Mucosa of descending colon (tissue), 3 donors: ENCODE measurements at places on chromosomes 1 and 21.
A peak's percentile ranks its signal among the peaks of the same experiment; 100 is the strongest.

- DNase-seq = no peak
Observed at GRCh38 chr1:173258479-173259264, 51.5 kb upstream of the TNFSF4 start.

DNA sequence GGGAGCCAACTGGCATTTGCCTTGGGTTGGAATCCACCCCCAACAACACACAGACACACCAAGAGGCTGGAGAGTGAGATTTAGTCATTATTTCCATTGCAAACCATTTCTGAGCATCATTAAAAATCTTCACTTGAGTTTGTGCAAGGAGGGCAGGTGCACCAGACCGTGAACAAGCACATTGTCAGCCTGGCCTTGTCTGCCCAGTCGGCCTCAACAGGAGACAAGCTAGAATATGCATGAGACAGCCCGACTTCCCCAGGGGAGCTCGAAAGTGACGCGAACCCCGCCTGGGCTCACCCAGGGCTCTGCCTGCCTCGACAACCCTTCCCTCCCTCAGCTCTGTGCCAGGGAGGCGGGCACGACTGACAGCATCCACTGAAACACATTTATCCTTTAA lies 15.4 kb upstream of the GUCA2B start:
- DNase-seq = no peak

DNA sequence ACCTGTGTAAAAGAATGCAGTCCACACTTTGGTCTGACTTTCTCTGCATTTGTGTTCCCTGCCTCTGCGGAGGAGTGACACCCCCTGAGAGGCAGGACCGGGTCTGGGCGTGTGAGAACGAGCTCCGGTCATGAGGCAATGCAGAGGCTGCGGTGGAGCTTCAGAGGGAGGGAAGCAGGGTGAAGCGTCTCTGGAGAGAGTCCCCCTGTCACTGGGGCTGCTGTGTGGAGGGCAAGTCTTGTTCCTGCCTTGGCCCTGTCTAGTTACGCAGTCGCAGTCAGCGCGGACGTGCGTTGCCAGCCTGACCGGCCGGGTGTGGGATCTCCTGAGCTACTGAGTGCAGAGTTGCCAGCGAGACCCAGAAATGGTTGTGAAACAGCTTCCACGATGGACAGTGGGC lies 48.5 kb downstream of the BACE2 start:
- no peak for DNase-seq

- DNase-seq = no peak
Observed at GRCh38 chr1:229119161-229119560, 151.8 kb upstream of the RAB4A start.

DNA sequence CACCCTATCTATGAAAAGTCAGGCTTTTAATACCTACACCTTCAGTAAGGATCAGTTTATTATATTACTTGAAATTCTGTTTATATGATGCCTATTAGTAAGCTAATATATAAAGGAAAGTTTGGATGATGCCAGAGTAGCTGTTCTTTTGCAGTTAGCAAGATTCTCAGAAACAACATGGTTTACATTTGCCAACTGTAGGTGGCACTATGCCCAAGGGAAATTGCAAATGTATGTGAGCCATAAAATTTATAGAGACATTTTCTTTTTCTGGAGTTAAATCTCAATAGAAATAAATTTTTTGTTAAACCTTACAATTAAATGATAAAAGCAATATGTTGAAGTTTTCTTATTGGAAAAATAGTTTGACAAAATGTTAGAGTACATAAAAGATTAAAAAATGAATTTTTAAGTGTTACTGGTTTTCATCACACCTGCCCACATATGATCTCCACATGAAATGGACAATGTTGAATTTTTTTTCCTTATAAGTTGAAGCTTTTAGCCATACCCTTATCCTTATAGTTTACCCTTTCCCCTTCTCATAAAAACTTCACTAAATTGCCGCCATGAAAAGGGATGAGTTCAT lies 32.1 kb upstream of the EPHX4 start:
- no peak for DNase-seq

GRCh38 chr21:45927851-45928850 lies 53.4 kb upstream of the COL6A1 start:
- DNase-seq = no peak

DNA sequence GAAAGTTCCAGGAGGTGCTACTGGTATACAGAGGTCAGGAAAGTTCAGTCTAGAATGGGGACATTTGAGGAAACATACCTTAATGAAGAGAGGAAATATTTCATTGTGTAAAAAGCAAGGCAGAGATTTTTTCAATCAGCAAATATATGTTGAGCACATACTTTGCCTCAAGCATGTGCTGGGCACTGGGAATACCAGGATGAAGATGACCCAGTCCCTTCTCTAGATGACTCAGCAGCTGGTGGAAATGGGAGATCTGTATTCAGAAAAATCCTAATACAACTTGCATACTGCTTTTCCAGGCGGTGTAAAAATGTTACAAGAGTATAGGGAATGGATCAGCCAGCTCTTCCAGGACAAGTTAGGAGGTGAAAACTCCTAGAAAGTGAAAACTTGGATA lies 229.3 kb downstream of the FGGY start:
- no peak for DNase-seq

DNA sequence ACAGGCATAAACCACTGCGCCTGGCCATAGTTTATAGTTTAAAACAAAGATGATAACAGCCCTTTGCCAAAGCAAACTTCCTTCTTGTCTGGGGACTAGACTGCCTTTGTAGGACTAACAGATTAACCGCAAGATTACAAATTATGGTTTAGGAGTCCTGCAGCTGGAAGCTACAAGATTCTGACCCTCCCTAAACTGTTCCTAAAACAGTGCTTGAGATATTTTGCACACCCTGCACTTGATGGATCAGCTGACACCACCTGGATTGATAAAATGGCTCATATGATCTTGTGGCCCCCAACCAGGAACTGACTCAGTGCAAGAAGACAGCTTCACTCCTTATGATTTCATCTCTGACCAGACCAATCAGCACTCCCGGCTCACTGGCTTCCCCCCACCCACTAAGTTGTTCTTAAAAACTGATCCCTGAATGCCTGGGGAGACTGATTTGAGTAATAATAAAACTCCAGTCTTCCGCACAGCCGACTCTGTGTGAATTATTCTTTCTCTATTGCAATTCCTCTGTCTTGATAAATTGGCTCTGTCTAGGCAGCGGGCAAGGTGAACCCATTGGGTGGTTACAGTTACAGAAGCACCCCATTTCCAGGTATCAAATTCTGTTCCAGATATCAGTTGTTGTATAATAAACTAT lies 13.8 kb upstream of the RNF11 start:
- DNase-seq = no peak

GRCh38 chr1:221719278-221719597 lies 22.7 kb downstream of the DUSP10 start:
- DNase-seq = no peak

DNA sequence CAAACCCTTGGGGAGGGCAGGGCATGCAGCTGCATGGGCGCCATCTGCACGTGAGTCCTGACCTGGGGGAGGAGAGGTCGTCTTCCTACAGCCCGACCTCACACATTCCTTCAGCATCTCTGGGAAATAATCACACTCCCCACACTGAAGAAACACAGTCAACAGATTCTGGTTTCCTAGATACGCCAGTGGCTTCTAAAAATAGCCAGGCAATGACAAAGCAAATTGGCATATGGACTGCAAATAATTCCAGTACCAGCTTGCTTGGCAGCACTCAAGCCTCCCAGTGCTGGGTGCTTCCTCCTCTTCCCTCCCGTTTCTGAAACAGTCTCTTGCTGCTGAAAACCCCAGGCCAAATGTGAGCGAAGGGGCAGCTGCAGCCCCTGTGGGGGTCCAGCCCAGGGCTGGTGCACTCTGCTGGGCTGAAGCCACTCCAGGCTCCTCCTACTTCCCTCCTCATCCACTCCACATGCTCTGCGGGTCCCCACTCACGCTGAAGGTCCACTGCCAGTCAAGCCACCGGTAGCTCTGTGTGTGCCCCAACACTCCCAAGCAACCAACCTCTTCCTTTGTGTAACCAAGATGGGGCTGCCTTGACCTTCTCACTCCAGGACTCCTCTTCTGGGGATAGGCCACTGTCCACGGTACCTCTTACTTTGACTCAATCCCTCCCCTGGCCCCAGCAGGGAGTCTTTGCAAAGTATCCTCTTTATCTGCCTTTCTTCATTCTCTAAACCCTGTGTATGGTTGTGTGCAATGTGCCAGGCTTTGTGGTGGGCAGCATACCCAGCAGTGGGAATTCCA lies 69.0 kb downstream of the KCND3 start:
- no peak for DNase-seq

GRCh38 chr1:22285549-22286396 lies 142.9 kb upstream of the WNT4 start:
- DNase-seq = no peak

GRCh38 chr21:27244776-27245175 lies 277.9 kb upstream of the ADAMTS5 start:
- DNase-seq = no peak

DNA sequence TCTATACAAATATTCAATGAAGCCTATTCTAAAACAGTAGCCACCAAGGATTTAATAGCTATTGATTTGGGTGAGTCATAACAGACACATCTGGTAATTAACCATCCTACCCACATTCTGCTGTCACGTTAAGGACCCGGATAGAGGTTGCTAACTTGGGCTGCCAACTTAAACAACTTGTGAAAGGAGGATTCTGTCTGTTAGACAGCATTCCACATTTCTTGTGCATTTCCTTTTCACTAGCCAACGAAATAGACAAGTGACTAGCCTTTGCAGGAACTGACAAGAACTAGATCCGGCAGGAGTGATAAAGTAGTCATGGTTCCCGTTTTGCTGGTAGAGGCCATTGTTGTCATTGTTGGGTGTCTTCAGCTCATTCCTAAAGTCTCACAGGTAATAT lies 9.5 kb downstream of the DSCAM start:
- DNase-seq = no peak

GRCh38 chr1:181397845-181398244 lies 85.5 kb upstream of the CACNA1E start:
- DNase-seq = no peak

DNA sequence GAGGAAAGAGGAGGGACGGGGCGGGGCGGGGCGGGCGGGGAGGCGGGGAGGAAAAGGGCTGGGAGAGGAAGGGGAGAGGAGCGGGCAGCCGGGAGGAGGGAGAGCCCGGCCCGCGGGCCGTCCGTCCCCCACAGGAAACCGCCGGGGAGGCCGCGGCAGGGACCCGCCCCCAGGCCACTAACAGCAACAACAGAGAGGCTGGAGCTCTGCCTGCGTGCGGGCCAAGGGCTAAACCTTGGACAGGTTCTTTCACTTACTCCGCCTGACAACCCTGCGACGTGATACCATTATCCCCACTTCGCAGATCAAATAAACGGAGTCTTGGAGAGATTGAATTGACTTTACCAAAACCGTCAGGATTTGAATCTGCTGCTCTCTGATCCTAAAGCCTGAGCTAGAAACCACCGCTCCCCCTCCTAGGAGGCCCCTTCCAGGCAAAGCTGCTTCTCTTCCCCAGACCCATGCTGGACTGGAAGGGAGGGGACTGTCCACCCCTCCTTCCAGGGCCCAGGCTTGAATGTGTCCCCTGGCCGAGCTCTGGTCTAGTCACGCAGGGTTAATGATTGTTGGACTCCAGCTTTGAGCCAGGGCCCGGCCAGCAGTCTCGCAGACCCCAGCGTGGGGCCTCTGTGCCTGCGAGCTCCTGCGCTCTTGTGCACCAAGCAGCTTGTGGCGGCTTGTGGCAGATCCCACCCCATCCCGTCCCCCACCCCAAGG lies at the start of gene EVA1B:
TSS of gene EVA1B (minus strand) at position 10 of the 717 bp plus-strand sequence. CDS start 608 bp downstream, outside the sequence.
- DNase-seq = peak; percentile 84

- DNase-seq = no peak
Observed at GRCh38 chr21:46421756-46422555, 36.7 kb upstream of the DIP2A start.

DNA sequence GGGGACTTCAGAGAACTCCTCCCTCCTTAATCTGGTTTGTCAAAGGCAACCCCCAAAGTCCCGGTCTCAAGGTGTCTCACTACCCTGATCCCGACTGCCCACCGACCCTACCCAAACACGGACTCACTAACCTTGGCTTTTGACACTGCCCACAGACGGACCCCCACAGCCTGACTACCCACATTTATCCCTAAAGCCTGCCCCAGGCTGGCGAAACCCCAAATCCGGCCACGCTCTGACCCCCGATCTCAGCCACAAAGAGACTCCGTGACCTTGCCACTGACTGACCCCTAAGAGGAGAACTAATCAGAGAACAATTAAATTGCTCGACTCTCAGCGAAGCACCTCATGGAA lies 5.2 kb downstream of the ID3 start:
- DNase-seq = no peak

DNA sequence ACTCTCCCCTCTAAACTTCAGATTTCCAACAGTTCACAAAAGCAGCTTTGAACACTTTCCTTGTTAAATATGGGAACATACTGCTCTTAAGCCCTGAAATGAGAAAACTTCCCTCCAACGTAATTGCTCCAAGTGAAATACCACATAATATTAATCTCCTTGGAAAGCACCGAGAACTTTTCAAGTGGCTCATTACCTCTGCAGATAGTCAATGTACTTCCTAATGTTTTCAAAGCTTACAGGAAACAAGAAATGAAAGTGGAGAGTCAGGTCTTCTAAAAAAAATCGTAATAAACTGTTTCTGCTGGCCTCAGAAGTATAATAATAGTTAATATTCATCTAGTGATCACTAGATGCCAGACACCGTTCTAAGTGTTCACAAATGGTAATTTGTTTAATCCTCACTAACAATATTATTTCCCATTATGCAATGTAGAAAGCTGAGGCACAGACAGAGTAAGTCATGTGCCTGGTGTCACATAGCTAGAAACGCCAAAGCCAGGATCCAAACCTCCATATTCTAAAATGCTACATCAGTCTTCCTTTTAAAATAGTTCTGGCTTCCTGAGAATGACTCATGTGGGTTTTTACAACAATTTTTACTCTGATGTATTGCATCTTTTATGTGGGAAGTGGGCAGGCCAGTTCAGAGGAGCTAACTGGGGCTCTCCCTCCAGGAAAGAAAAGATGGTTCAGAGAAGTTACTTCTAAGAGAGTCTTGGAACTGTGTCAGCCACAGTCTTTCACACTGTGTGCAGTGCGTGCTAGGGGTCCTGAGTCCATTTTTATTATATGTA lies 177.2 kb downstream of the PLPPR4 start:
- DNase-seq = no peak

- peak; percentile 47 for DNase-seq
Observed at GRCh38 chr1:220487297-220487820, 40.6 kb upstream of the MARK1 start.
